ENCODE measurements at places on chromosomes 3 and 15.
A peak's percentile ranks its signal among the peaks of the same experiment; 100 is the strongest.

DNA sequence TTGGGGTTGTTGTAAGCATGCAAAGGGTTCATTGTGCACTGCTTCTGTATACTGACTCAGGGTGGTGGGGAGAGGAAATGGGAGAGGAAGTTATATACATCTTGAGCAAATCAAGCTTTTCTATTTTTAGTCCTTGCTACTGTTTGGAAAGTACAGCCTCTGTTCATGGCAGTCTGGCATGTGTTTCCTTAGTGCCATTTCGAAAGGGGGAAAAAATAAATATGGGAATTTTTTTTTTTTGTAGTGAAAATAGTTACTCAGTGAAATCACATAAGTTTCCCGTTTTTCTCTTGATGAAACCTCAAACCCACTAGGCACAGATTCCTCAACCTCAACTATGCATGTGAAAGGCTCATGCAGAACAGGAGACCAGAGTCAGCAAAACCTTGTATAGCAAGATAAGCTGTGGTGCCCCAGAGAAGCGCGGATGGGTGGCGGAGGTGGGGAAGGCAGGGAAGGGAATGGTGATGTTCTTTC is 353.3 kb downstream of the LPP start:
- H3K27ac ChIP-seq, result no peak overlapping the region
- no peaks in the 10 kb centered on the region for H3K4me1 ChIP-seq
- DNase-seq, result no peak
- no peak overlapping the region for H3K4me3 ChIP-seq
- H3K36me3 ChIP-seq, result no peaks in the 10 kb centered on the region
- no peaks in the 10 kb centered on the region for H3K27me3 ChIP-seq

DNA sequence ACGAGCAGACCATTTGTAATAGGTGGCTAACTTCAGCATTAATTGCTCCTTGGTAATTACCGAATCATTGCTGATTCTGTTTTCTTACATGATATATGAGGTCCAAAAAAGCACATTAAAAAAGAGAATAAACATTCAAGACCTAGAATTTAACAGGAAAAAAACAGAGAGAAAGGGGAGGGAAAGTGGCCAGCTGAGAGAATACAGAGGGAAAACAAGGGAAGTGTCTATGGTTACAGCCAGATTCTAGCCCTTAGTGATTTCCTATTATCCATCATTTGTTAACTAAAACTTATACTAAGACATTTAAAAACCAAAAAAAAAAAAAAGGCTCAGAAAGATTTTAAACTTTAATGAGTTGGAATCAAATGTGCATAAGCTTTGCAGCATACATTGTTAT is 168.7 kb downstream of the LRTM1 start:
- DNase-seq, result no peak
- H3K4me3 ChIP-seq, result no peak overlapping the region
- no peaks in the 10 kb centered on the region for H3K4me1 ChIP-seq

- H3K27ac ChIP-seq, result no peak overlapping the region
- no peaks in the 10 kb centered on the region for H3K4me1 ChIP-seq
- no peak overlapping the region for H3K4me3 ChIP-seq
- no peaks in the 10 kb centered on the region for H3K27me3 ChIP-seq
- no peak for DNase-seq
Measured at GRCh38 chr3:17431484-17432045, 310.9 kb downstream of the TBC1D5 start.

DNA sequence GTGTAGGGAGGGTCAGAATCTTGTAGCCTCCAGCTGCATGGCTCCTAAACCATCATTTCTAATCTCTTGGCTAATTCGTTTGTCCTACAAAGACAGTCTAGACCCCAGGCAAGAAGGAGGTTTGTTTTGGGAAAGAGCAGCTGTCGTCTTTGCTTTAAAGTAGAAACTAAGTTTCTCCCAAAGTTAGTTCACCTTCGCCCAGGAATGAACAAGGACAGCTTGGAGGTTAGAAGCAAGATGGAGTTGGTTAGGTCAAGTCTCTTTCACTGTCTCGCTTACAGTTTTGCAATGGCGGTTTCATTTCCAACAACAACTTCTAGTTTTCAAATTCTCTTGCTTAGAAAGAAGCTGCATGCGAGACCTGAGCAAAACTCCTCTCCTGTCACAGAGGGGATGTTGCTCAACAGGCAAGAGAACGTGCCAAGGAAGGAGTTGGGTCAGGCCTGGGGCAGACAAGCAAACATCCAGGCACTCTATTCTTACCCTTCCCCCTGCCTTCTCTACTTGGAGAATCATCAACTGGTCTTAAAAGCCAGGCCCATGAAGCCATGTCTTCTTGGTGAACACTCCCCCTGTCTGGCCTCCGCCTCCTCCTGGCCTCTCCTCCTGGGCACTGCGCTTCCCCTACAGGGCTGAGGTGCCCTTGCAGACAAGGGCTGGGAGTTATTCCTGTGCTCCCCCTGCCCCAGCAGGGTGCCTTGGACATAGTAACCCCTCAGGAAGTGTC is 57.6 kb downstream of the TMEM44 start:
- peak; percentile 72 for DNase-seq
- no peaks in the 10 kb centered on the region for H3K36me3 ChIP-seq
- H3K4me3 ChIP-seq, result no peak overlapping the region
